Activated CD8-positive, alpha-beta T cell treated with anti-CD3 and anti-CD28 coated beads for 36 hours (primary cell): ENCODE measurements at places on chromosomes 2 and 18. TPM values are rescaled to one million over a fixed set of nuclear protein-coding genes. Genes with fewer than 3 reads are reported as not detected.

ALK gene
- not detected for total RNA-seq

CGREF1 gene
- total RNA-seq = 3.7 TPM

RAD51AP2 gene
- total RNA-seq = not detected

DNA sequence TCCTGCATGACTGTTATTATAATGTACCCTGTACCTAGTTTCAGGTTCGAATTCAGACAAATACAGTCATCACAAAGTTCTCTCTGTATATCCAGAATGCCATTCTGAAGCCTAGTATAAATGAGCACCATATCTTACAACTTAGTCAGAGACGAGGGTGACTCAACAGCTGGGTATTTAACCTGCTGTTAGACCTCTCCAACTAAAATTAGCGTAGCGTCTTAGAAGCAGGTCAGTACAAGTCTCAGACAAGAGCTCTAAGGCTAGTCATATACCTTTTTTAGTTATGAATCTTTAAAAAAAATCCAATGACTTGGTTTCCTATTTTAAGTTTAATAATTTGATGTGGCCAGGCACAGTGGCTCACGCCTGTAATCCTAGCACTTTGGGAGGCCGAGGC, 74.1 kb downstream of the CABYR start:
- no peaks in the 10 kb centered on the region for H3K4me1 ChIP-seq
- no peak for DNase-seq
- no peak overlapping the region for H3K27ac ChIP-seq
- peaks cover 2% of the 10 kb centered on the region for H3K27me3 ChIP-seq
- no peaks in the 10 kb centered on the region for H3K36me3 ChIP-seq

DNA sequence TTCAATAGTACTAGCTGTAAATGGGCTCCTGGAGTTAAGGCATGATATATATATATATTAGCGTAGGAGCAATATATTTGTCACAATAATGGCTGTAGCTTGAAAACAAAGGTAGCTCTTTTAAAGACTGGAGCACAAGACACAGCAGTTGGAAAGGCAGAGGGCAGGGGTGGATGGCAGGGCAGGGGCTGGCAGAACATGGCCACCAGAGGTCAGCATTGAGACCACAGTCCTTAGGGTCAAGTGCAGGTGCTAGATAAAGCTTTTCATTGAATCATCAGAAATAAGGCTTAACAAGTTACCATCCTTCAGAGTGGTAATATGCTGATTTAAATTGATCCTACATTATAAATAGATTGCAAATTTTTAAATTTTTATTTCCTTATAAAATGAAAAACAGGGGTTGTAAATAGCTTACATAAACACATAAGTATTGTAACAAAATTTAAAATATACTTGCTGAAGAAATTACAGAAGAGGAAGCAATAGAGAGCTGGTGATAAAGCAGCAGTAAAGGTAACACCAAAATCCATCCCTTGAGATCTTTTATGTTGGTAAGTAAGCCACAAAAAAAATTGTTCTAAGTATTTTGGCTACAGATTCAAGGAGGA, 161.2 kb upstream of the PIEZO2 start:
- no peak overlapping the region for H3K27ac ChIP-seq
- H3K4me3 ChIP-seq = no peak overlapping the region
- peak; percentile 51 for DNase-seq
- H3K4me1 ChIP-seq = no peaks in the 10 kb centered on the region
- no peaks in the 10 kb centered on the region for H3K27me3 ChIP-seq
- H3K36me3 ChIP-seq = no peaks in the 10 kb centered on the region

DNA sequence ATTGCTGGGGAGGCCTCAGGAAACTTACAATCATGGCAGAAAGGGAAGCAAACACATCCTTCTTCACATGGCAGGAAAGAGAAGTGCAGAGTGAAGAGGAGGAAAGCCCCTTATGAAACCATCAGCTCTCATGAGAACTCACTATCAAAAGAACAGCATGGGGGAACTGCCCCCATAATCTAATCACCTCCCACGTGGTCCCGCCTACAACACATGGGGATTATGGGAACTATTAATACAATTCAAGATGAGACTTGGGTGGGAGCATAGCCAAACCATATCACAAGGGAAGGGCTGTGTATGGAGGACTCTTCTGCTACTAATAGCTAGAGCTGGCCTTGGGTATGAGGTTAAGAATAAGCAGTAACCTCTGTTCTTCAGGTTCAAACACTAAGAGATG, 8.8 kb upstream of the SETBP1 start:
- no peak overlapping the region for H3K4me3 ChIP-seq
- no peaks in the 10 kb centered on the region for H3K36me3 ChIP-seq
- DNase-seq = no peak

DNA sequence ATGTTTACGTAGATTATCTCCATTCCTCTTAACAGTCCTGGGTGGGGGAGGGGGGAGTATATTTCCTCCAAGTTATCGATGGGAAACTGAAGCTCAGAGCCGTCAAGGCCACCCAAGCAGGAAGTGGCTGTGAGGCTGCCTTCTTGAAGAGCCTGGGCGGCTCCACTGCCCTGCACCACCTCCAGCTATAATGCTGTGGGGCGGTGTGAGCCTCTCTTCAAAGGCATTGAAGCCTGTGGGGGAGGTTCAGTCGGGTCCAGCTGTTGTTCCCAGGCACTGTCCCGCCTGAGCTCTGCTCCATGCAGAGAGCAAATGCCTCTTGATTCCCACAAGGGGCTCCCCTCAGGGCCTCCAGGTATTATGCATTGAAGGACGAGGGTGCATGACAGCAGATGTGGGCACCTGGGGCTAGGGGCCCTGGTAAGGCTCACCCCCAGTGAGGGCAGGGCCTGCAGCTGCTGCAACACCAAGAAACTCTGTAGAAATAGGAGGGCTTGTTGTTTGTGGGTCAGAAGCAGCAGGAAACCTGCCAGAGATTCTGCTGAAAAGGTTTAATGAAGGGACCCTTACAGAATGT, 29.5 kb upstream of the LAPTM4A start:
- no peaks in the 10 kb centered on the region for H3K36me3 ChIP-seq
- no peaks in the 10 kb centered on the region for H3K4me1 ChIP-seq
- H3K27me3 ChIP-seq = peaks cover 4% of the 10 kb centered on the region
- no peak overlapping the region for H3K4me3 ChIP-seq
- no peak for DNase-seq
- no peak overlapping the region for H3K27ac ChIP-seq

DNA sequence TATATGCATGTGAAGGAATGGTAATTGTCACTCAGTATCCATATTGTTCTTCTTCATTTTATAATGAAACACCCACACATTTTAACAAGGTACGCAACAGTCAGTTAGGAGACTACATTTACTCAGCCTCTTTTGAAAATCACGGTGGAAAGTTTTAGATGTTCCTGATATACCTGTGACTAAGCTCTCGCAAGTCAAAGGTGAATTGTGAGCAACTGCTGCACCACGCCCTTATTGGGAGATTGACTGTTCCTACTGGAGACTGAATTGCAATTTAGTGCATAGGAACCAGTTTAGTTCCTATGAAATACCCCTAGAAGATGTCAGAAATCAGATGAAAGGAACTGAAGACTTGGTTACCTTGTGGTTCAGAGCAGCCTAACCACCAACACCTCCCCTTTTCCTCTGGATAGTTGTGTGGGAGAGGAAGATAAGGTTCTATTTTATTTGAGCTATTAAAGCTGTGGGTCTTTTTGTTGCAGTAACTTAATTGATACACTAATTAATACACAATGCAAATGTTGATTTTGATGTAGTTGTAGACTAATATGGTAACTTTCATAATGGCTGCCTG, 1280.5 kb upstream of the CDH2 start:
- H3K4me3 ChIP-seq = no peak overlapping the region
- no peaks in the 10 kb centered on the region for H3K36me3 ChIP-seq
- DNase-seq = no peak
- H3K27me3 ChIP-seq = no peaks in the 10 kb centered on the region
- H3K4me1 ChIP-seq = no peaks in the 10 kb centered on the region

DNA sequence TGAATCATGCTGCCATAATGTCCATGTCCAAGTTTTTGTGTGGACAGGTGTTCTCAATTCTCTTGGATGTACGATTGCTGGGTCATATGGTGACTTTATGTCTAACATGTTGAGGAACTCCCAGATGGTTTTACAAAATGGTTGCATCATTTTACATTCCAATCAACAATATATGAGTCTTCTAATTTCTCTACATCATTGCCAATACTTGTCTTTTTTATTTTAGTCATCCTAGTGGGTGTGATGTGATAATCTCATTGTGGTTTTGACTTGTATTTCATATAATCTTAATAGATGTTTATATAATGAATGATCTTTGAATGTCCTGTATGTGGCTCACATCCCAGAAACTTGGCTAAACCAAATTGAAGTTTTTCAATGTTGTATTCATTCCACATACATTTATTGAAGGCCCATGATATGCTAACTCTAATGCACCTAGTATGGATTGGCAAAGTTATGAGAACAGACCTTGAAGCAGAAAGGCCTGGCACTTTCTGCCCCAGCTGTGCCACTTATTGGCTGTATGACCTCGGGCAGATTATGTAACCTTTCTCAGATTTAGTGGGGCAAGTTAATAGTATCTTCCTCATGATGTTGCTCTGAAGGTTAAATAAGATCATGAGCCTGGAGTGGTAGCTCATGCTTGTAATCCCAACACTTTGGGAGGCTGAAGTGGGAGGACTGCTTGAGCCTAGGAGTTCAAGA, 205.4 kb downstream of the RAB3GAP1 start:
- peaks cover 4% of the 10 kb centered on the region for H3K36me3 ChIP-seq
- H3K27ac ChIP-seq = no peak overlapping the region
- no peak overlapping the region for H3K4me3 ChIP-seq
- no peaks in the 10 kb centered on the region for H3K27me3 ChIP-seq
- no peaks in the 10 kb centered on the region for H3K4me1 ChIP-seq

GRCh38 chr18:52150050-52150449, 189.9 kb upstream of the DCC start:
- no peak for DNase-seq
- H3K36me3 ChIP-seq = no peaks in the 10 kb centered on the region
- H3K27ac ChIP-seq = no peak overlapping the region
- no peaks in the 10 kb centered on the region for H3K4me1 ChIP-seq

DNA sequence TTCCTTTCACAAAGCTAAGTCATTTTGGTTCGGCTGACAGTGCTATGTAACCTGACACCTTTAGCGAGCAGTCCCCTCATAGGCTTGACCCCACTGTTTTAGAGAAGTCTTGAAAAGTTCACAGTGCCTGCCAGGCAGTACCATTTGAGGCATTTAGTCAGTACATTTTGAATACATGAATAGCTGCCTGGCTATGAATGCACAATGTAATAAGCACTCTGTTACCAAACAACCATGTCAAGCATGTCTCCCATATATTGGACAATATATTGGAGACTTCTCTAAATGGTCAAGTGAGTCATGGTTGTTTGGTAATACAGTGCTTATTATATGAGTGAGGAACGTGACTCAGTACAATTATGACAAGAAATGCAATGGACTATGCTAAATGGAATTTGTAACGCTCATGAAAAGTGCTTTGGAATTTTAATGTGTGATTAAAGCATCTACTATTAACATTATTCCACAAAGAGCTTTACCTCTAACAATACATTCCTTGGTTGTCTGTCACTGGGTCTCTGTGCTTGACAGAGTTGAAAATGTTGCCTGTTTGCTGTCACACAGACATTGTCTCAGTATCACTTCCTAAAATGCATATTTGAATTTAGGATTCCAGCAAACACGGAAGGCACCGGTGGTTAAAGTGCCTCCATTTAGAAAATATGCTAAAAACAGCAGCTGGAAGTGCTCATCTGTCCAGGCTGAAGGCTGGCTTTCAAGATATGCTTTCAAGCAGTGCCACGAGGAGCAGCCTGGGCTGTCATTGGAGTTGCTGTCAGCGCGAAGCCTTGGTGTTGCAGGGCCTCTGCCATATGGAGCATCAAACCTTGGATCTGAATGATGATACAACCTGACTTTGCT, 458.6 kb downstream of the FBXO15 start:
- DNase-seq = no peak
- H3K27me3 ChIP-seq = no peaks in the 10 kb centered on the region
- H3K4me1 ChIP-seq = no peaks in the 10 kb centered on the region
- H3K36me3 ChIP-seq = no peaks in the 10 kb centered on the region

GRCh38 chr2:105872142-105872728, 127.5 kb downstream of the NCK2 start:
- no peaks in the 10 kb centered on the region for H3K27me3 ChIP-seq
- H3K4me3 ChIP-seq = peak overlapping the region; percentile 4
- peaks cover 92% of the 10 kb centered on the region for H3K4me1 ChIP-seq
- H3K27ac ChIP-seq = peak overlapping the region; percentile 84
- peaks cover 50% of the 10 kb centered on the region for H3K36me3 ChIP-seq
- peak; percentile 57 for DNase-seq

- H3K4me1 ChIP-seq = peaks cover 22% of the 10 kb centered on the region
- H3K36me3 ChIP-seq = no peaks in the 10 kb centered on the region
- H3K27ac ChIP-seq = no peak within 1 kb of the TSS
- no peak within 1 kb of the TSS for H3K4me3 ChIP-seq
- DNase-seq = no peak
Measured at GRCh38 chr18:45825258-45826044, at the start of gene SIGLEC15. Gene SIGLEC15, plus strand, starts transcription at chr18:45825675. Its CDS starts 54 bp downstream, at chr18:45825729.

GRCh38 chr18:56861244-56861643, 210.1 kb downstream of the WDR7 start:
- DNase-seq = no peak
- no peak overlapping the region for H3K27ac ChIP-seq
- H3K36me3 ChIP-seq = no peaks in the 10 kb centered on the region
- H3K4me1 ChIP-seq = no peaks in the 10 kb centered on the region
- no peak overlapping the region for H3K4me3 ChIP-seq

DNA sequence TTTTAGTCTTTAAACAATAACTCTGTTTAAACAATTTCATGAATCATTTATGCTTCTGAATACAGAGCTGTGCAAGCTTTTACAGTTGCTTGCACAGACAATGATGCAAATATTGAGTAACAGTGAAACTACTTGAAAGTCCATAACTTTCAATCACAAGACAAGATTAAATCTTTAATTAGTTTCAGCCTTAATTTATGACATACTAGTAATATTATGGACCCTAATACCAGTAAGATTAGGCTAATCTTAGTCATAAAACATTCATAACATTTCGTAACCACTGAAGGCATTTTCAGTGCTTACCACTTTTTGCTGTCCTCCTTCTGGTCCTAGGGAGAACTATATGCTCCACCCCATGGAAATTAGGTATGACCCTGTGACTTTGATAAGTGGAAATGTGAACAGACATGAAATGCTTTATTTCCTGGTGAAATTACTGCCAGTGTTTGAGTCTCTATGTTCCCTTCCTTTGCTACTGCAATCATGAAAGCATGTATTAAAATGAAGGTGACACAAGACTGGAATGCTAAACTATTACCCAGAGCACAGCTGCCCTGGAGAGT, 1.8 kb upstream of the COBLL1 start:
- no peak overlapping the region for H3K27ac ChIP-seq
- DNase-seq = no peak
- H3K4me3 ChIP-seq = no peak overlapping the region
- H3K36me3 ChIP-seq = no peaks in the 10 kb centered on the region
